ENCODE measurements at places on chromosomes 7 and 10.

DNA sequence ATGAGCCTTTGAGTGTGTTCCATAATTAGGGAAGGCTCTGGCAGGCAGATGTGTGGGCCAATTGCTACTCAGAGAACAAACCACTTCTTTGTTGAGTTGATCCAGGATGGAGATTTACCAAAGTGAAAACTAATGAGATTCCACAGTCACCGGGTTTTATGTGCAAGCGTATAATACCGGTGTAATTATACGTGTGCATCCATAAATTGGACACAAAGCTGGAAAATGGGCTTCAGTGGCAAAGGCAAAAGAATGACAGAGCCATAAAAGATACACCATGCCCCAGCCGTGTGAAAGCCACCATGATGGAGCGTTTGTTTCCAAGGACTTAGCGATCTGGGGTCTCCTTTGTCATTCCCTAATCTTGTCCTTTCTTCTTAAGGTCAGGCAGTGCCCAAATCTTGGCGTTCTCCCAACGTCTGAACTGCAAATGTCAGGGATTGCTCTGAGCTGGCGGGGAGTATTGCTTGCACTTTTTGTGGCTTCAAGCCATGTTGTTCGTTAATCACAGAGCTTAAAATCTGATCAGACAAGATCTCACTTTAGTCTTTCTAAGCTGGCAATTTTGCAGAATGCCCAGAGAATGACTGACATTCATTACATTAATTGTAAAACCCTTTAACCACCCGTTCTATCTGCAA lies 70.1 kb downstream of the NPTX2 start:
- DNase-seq = no peak

- DNase-seq = no peak
Observed at GRCh38 chr10:69774596-69774995, 27.1 kb upstream of the COL13A1 start.

GRCh38 chr10:80203835-80204676 lies 1.3 kb downstream of the ANXA11 start:
- DNase-seq = no peak

DNA sequence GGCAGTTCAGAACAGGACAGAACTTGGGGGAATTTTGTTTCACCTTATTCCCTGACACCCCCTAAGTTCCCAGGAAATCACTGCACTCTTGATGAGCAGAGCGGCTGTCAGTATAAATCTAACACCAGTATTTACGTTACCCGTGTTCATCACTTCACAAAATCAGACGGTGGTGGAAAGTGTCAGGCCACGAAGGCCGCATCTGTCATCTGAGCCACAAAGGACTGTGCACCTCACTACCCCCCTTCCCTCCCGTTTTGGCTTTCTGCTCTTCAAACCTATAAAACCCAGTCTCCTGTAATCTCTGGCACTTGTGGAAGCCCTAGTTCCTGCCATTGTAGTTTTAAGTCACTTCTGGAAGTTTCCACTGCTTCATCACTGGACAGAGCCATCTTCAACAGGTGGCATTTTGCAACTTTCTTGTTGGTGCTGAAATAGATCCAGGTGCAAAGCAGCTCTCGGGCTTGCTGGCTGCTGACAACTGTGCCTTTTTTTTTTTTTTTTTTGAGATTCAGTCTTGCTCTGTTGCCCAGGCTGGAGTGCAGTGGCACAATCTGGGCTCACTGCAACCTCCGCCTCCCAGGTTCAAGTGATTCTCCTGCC lies 9.5 kb downstream of the ZFAND2A start:
- no peak for DNase-seq

DNA sequence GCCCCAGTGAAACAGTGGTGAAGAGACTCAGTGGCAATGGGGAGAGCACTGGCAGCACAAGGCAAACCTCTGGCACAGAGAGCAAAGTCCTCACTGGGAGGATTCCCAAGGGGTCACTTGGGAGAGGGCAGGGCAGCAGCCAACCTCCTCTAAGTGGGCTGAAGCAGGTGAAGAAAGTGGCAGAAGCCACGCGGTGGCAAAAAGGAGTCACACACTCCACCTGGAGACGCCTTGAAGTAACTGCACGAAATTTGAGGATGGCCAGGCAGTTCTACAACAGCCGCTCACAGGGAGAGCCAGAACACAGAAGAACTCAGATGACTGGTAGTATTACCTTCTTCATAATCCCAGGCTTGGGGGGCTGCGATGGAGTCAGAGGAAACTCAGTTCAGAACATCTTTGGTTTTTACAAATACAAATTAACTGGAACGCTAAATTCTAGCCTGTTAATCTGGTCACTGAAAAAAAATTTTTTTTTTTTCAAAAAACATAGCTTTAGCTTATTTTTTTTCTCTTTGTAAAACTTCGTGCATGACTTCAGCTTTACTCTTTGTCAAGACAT lies 574 bp upstream of the IL6 start:
- DNase-seq = peak; percentile 87

GRCh38 chr7:68434857-68435256 lies 1163.4 kb upstream of the AUTS2 start:
- no peak for DNase-seq

DNA sequence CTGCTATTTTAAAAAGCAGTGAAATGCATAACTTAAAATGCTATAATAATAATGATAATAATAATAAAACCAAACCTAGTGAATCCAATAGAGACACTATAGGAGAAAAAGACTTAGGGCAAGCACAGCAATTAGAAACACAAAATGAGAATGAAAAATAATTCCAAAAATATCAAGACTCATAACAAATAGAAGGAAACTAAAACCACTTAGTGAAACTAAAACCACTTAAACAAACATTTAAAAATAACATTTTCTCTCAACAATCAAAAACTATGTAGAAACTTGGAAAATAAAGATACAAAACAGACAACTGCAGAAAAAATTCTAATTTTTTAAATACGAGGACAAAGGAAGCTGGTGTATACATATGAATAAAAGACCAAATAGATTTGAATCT lies 655.2 kb upstream of the NRG3 start:
- no peak for DNase-seq

GRCh38 chr7:30548845-30549244 lies 44.2 kb upstream of the GGCT start:
- DNase-seq = peak; percentile 70

- no peak for DNase-seq
Observed at GRCh38 chr7:30925117-30925516, 13.5 kb downstream of the AQP1 start.

DNA sequence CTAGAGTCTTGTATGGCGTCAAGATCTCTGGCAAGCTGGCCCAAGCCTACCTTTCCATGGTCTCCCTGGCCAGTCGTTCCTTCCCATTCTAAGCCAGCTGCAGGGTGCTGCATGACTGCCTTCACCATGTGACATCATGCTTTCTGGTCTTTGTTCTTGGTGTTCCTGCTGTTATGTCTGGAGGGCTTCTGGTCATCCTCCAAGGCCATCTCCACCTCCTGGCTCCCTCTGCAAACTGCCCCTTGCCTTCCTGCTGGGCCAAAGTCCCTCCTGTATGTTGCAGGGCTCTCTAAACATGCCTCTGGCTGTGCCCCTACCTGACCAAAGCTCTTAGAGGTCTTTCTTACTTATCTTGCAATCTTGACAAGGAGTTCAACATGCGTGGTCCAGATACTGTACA lies 44.4 kb upstream of the SHH start:
- no peak for DNase-seq

All from fibroblast of upper back skin (primary cell).